Motor neuron (in vitro differentiated cells): ENCODE measurements at places on chromosomes 1 and 21. TPM values are rescaled to one million over a fixed set of nuclear protein-coding genes. Genes with fewer than 3 reads are reported as not detected.

Gene CCT8
- total RNA-seq = 201 and 208 TPM in 2 replicates

DNA sequence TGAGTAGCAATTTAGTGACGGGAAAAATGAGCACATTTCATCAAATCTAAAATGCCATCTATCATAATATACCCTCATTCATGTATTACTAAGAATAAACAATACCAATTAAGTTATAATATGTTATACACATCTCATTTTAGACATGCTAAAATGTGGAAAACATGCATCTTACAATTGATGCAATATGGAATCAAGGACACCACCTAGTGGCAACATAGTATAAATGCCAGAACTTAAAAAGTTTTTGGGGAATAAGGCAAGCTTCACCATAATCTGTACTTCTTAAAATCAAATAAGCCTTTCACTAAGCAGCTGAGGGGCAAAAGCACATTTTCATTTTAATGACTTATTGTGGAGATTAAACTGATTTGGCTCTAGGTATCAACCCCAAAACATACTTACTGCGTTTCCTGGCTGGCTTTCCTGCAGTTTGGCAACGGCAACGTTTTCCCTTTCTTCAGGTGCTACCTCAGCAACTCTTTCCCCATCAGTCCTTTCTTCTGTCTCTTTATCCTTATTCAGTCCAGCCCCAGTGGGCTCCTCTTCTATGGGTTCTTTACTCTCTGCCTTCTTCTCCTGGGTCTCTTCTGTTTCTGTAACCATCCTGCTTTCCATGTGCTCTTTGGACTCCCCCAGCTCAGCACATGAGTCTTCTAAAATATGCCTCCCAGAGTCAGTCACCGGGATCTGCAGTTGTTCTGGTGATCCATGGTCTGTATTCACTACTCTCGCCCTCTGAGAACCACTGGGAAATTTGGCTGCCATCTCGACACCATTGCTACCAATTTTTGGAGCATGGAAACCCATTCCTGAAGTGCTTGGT is 11.4 kb downstream of the SDE2 start:
- no peak for ATAC-seq

DNA sequence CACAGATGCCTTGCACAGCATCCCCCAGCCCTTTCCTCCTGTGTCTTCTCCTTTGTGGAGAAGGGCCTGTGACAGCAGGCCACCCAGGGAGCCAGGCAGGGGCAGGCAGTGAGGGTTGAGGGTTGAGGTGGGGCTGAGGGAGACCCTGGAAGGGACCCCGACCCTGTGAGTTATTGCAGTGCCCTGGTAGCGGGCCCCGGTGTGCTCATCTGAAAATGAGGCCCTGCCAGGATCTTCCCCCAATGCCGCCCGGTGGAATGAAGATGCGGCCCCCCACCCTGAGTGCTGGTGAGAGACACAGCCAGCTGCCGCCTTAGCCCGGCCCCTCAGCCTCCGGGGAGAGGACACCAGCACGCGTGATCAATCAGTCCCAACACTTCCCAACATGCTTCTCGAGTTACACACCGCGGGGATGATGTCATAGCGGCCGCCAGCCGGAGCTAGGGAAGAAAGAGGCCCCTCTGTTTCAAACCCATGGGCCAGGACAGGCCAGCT is 36.2 kb upstream of the ACTRT2 start:
- ATAC-seq = peak; percentile 96

GRCh38 chr1:219963432-219963831 is 35.1 kb upstream of the SLC30A10 start:
- no peak for ATAC-seq

GRCh38 chr1:39063191-39063590 is 37.0 kb downstream of the NDUFS5 start:
- ATAC-seq = no peak

Gene SV2A
- total RNA-seq = 24.5 and 25.1 TPM in 2 replicates

Gene PAQR6
- 3.7 and 4.2 TPM in 2 replicates for total RNA-seq

DNA sequence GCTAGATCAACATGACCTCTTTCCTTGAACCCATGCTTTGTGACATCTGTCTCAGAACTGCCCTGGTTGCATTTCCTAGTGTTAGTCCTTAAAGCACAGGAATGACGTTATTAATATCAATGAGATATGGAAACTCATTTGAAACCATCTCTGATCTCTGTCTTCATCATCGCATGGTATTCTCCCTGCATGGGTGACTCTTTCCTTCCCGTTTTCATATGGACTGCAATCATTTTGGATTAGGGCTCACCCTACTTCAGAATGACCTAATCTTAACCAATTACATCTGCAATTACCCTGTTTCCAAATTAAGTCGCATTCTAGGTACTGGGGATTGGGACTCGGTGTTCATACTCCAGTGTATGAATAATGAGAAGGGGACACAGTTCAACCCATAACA is 41.7 kb upstream of the DISC1 start:
- no peak for ATAC-seq

GRCh38 chr1:28518000-28518744 is 12.3 kb downstream of the RCC1 start:
- peak; percentile 51 for ATAC-seq

DNA sequence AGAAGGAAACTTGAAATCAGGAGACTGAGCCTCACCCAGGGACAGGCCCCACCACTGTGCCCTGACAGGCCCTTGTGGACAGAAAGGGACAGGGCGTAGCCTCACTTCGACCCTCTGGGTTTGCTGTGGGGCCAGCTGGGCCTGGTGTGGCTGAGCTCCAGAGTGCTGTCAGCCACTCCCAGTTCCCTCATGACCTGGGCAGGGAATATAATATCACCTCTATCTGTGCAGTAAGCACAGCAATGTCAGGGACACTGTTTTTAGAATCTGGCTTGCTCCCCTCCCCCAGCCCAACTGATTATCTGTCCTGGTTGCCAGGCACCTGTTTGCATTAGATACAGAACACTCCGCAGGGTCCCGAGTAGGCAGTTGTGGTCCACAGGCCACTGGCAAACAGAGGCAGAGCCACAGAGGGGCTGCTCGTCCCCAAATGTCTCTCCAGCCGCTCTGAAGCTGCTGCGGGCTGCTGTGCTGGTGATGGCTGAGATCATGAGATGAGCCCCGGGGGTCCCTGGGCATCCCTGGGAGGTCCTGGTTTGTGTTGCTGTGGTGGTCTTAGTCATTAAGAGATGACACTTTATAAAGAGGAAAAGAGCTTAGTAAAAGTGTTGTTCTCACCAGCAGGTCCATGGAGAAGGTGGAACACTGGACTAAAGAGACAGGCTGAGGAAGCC is 51.6 kb downstream of the ETS2 start:
- no peak for ATAC-seq

Gene IPP
- 10.6 and 14.9 TPM in 2 replicates for total RNA-seq

GRCh38 chr1:12333036-12333785 is 103.4 kb downstream of the VPS13D start:
- ATAC-seq = no peak

- ATAC-seq = no peak
Observed at GRCh38 chr1:3455670-3456448, 1.4 kb downstream of the ARHGEF16 start.

GRCh38 chr1:174008269-174008668 is 13.9 kb downstream of the RC3H1 start:
- ATAC-seq = no peak

Gene DPT
- 18.6 and 31.1 TPM in 2 replicates for total RNA-seq

Gene LCE1C
- not detected in 2 replicates for total RNA-seq

DNA sequence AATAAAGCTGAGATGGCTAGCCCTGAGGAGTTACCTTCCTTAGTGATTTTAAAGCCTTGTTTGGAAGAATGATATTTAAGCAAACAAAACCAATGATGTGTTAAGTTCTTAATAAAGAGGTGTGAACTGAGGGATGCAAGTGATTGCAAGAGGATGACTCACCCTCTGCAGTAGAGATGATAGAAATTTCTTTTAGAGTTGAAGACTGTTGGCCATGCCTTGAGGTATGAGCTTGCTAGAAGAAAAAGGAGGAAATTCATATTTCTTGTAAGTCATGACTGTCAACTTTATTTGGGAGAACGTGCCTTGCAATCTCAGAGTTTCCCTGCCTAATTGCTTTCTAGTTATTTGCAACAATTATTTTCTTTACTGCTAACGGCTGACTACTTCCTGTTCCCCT is 94.7 kb downstream of the PLA2G4A start:
- ATAC-seq = no peak

DNA sequence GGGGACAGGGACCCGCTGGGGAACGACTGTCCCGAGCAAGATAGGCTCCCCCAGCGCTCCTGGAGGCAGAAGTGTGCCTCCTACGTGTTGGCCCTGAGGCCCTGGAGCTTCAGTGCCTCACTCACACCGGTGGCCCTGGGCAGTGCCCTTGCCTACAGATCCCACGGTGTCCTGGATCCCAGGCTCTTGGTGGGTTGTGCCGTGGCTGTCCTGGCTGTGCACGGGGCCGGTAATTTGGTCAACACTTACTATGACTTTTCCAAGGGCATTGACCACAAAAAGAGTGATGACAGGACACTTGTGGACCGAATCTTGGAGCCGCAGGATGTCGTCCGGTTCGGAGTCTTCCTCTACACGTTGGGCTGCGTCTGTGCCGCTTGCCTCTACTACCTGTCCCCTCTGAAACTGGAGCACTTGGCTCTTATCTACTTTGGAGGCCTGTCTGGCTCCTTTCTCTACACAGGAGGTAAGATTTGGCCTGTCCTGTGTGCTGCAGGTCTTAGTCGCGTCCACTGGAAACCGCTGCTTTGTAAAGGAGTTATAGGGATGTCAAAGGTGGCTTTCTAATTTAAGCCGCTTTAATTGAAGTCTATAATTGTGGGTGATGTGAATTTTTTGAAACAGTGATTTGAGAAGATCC is 717 bp downstream of the UBIAD1 start:
- peak; percentile 52 for ATAC-seq

Gene OPRD1
- 0.18 and 0.21 TPM in 2 replicates for total RNA-seq

Gene CD5L
- 0.24 and 0.28 TPM in 2 replicates for total RNA-seq

DNA sequence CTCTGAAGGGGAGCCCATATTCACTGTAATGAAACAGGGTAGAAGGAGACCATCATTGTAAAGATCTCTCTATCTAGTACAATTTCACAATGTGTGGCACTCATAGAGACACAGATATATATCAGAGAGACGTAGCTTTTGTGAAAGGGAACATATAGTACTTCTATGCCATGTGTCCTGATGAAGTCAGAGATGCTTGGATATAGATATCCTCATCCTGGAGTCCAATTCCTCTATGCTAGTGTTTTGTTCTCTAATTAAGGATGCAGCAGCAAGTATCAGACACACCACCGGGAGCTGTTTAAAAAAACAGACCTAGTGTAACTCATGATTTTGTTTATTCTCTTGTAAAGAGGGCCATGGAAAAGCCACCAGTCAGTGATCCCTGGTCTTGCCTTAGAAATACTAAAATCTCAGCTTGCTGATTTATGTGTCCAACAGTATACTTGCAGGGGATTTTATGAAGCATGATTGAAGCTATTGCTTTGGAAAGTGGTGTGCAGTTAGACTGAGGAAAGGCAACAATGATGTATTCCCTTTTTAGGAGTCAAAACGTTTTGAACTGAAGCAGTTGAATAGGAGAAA is 2.5 kb downstream of the NCAM2 start:
- ATAC-seq = no peak

DNA sequence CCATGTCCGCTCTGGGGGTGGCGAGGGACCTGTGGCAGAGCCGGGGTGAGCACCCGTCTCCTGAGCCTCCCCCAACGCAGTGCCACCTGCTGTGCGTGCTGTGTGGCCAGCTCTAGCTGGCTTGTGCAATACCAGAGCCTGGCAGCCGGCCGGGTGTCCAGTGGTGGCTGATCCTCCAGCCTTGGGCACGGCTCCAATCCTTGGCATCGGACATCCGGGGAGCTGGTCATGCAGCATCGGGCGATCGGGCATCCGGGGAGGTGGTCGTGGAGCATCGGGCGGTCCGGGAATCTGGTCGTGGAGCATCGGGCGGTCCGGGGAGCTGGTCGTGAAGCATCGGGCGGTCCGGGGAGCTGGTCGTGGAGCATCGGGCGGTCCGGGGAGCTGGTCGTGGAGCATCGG is 8.1 kb downstream of the SLX9 start:
- ATAC-seq = no peak

GRCh38 chr1:106768501-106768900 is 288.0 kb upstream of the PRMT6 start:
- ATAC-seq = no peak

Gene NOTCH2NLA
- 21.7 and 32.7 TPM in 2 replicates for total RNA-seq

GRCh38 chr1:22518379-22518778 is 44.9 kb upstream of the EPHA8 start:
- no peak for ATAC-seq

Gene RNPC3
- 33.5 and 39.8 TPM in 2 replicates for total RNA-seq

Gene AMPD1
- total RNA-seq = not detected in 2 replicates

- no peak for ATAC-seq
Observed at GRCh38 chr1:50700621-50701020, 259.4 kb downstream of the FAF1 start.

DNA sequence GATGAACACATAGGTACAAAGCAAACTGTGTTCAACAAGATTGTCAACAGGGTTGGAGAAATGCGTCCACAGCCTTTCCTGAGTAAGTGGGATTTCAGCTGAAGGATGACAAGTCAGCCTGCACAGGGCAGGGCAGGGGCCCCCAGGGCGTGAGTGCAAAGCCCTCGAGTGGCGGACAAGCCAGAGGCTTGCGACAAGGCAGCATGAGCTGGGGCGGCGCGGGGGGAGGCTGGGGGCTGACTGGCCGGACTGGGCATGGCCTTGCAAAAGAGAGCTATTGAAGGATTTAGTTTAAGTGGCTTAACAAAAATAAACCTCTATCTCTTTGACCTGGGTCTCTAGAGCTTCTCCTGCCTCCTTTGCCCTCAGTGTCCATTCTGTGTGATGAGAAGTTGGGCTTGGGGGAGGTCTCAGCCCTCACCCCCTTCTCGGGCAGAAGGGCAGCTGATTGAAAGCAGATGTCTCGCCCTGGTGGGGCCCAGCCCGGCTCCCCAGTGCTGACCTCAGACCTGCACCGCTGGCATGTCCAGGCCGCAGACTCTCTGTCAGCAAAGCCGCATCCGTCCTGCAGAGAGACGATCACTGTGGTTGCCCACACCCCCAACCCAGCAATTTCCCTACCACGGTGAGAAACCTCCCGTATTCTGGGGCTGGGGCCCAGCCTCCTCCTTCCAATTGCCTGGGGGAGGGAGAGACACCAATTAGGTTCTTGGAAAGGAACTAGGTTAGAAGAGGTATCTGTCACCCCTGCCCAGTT is 24.3 kb upstream of the EPS8L3 start:
- no peak for ATAC-seq

Gene MUL1
- total RNA-seq = 27.9 and 29.0 TPM in 2 replicates
